ENCODE measurements at places on chromosomes 7 and 10.

GRCh38 chr7:147432079-147432478 is 1158.5 kb upstream of the C7orf33 start:
- DNase-seq: no peak

- DNase-seq: no peak
These were observed 60.6 kb downstream of the CDHR3 start for GRCh38 chr7:106023369-106024322.

DNA sequence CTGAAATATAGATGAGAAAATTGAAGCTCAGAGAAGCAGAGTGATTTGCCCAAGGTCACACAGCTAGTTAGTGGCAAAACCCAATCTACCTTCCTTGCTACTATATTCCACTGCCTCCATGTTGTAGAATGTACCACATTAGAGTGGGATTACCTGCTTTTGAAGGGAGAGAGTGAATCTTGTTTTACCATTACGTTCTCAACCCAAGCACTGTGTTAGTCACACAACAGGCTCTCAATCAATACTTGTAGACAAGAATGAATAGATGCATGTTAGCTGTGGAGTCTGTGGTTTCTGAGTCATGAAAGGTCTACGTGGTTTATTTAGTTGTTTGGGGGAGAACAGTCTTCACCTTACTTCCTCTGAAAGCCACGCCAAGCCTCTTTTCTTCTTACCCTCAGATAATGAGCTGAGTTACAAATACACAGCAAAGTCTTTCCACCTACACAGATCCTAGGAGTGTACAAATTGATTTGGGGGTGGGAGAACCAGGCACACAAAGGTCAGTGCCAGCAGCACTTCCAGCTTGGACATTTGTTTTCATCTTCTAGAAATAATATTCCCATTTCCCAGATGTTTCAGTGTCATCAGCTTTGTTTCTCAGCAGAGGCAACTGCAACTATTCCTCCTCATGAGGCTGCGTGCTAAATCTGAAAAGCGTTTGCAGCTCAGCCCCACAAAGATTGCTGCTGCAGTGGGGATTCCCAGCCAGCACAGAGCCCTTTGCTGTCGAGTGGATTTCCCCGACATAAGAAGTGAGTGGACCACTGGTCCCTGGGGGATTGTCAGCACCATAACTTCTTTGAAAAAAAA is 71.5 kb upstream of the ADO start:
- DNase-seq: peak; percentile 69

DNA sequence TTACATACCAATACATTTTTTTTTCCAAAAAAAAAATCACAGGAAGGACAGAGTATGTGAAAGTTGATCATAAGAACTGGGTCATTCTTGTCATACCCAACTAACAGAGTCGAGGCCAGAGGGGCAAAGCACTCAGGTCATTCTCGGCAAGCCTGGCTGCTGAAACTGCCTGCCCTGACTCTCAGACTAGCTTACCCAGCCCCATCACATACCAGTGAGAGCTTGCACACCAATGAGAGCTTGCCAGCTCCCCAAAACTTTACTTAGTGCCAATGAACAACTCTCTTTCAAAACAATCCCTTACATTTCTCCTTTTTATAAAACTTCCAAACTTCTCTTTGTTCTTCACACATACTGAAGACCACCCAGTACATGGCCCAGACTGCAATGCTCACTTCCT is 48.9 kb downstream of the VOPP1 start:
- no peak for DNase-seq

DNA sequence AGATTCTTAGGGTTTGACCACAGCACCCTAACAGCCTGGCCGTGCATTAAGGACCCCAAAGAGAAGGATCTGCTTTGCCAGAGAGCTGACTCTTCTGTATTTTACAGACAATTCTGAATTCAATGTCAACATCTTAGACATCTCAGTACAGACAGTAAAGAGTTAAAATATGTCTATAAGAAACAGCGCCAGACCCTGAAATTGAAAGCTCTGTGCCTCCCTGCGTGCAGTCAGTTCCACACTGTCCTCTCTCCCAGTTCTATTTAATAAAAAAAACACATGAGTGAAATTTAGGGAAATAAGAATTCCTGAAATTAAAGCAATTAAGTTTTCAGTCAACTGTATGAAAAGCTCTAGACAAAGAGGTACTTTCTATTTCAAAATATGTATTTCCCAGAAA is 45.1 kb downstream of the MET start:
- DNase-seq: no peak

- DNase-seq: no peak
These were observed 343.7 kb upstream of the SEMA3A start for GRCh38 chr7:84538268-84538667.

GRCh38 chr10:106741006-106741530 is 423.4 kb downstream of the SORCS1 start:
- no peak for DNase-seq

DNA sequence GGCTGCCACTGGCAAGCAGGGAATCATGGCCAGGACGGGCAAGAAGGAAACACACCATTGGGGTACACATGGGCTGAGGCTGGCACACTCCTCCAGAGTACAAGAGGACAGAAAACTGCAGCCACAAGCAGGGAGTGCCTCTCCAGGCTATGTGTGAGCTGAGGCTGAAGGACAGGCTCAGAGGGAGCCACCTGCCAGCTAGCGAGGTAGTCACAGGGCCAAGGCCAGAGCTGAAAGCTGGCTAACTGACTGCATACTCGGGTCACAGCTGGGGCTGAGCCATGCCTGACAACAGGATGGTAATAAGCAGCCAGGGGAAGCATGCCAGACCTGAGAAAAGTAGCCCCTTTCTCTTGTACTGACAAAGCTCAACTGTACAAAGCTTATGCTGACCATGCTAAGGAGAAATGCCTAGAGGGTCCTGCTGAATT is 52.0 kb downstream of the KIF5B start:
- no peak for DNase-seq

GRCh38 chr7:51731075-51731474 is 414.5 kb upstream of the COBL start:
- no peak for DNase-seq

- no peak for DNase-seq
These were observed 145.4 kb downstream of the PIP4K2A start for GRCh38 chr10:22568928-22569327.

DNA sequence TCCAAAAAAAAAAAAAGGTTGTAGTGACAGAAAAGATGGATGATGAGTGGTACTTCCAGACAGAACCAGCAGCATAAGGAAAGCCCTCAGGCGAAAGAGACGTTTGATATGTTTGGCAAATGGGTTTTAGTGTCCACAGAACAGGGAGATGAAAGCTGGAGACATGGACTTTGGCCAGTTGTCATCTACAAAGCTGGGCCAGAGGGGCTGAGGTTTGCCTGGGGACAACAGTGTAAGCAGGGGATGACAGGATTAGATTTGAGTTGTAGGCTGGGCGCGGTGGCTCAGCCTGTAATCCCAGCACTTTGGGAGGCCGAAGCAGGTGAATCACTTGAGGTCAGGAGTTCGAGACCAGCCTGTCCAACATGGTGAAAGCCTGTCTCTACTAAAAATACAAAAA is 47.8 kb upstream of the ELN start:
- DNase-seq: peak; percentile 2

GRCh38 chr10:50577681-50578350 is 45.9 kb downstream of the SGMS1 start:
- DNase-seq: no peak

DNA sequence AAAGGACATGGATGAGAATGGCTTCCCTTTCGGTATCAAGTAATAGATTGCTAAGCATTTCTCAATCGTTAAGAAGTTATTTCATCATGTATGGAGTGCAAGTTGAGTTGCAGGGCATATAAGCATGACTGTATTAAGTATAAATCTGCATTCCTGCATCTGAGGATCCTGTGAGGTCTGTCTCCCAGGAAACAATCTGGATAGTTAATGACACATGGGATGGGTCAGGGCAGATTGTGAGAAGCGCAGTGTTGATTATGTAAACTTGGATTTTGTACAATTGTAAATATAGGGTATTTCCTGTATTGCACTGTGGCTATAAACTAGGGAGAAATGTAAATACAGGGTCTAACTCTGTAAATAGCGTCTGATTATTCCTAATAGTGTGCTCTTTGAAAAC is 102.6 kb downstream of the PLXDC2 start:
- no peak for DNase-seq

GRCh38 chr7:91892821-91893340 is 12.4 kb upstream of the MTERF1 start:
- DNase-seq: no peak

DNA sequence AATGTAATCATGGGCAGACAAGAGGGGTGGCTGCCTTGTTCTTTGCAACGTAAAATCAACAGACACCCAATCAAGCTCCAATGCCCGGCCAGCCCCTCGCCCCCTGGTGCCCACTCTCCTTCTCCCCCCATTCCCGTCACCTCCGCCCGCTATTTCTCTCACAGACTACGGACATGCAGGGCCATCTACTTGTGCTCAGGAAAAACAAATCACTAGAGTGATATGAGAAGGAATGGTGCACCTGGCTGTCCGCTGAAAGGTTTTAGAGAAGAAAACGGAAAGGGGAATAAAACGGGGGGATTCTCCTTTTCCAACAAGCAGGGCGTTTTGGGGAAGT is 396 bp downstream of the GRM8 start:
- DNase-seq: no peak

DNA sequence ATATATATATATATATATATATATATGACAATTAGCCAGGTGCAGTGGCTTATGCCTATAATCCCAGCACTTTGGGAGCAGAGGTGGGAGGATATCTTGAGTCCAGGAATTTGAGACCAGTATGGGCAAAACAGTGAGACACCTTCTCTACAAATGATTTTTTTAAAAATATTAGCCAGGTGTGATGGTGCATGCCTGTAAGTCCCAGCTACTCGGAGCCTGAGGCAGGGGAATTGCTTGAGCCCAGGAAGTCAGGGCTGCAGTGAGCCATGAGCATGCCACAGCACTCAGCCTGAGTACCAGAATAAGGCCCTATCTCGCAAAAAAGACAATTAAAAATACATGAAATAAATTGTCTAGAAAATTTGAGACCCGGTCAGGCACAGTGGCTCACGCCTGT is 47.2 kb upstream of the MSRB2 start:
- no peak for DNase-seq

DNA sequence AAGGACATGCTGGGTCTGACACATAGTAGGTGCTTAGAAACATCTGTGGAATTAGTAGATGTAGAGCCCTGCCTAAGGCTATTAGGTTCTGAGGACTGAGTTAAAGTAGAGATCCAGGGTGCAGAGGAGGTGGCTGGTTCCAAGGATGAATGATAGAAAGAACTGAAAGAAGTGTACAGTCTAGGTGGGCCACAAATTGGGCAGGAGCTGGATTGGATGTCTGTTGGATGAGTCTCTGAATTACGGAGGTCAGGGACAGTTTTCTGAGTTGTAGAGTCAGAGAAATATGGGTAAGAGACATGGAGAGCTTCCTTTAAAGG is 2.0 kb upstream of the SAMD8 start:
- DNase-seq: no peak

Measured in CD4-positive, alpha-beta T cell treated with Interleukin-15 for 1 hour (primary cell).